Karpas-422 (cell line): ENCODE measurements at places on chromosomes 2 and 18.

DNA sequence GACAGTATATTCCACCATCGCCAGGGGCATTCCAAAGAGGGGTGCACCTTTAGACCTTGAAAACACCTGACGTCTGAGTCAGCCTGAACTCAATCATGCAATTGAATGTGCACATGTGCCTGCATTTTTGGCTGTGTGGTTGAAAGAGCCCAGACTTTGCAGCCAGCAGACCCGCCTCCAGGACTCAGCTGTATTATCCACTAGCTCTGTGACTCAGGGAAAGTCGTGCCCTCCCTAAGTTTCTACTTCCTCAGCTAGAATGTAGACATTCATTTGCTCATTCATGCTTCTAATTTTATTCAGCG, 94.2 kb downstream of the LRRC30 start:
- H3K4me3 ChIP-seq, result no peak overlapping the region
- no peak for DNase-seq
- H3K27ac ChIP-seq, result no peak overlapping the region
- no peaks in the 10 kb centered on the region for H3K4me1 ChIP-seq

DNA sequence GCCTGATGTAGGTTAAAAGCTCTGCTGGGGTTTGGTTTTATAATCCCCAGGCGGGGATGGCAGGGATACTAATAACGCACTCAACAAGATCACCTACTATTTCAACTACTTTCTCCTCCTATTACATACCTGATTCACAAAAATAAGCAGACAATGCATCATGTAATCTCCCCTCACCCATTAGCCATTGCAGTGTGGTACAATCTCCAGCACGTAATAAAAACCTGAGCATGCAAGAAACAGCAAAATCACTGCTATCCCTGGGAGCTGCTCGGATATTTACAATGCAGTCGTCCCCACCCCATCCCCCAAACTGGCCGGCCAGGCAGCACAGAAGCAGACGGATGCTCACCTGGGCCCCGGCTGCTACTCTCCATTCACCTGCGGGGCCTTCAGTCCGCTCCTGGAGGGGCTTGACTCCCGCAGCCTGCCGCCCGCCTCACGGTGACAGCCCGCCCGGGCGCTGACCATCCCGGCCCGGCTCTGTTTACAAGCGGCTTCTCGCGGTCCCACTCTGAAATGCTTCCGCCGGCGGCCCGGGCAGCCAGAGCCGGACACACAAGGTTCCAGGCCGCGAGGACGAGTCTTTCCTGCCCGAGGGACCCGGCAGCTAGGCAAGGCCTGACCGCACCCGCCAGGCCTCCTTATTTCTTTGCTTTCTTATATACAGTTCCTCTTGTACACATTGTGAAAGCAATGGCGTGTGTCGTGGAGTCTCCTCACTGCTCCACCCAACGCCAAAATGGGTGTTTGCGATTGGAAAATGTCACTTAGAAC, at the start of gene PLEKHM3:
Gene PLEKHM3, minus strand, starts transcription at position 491 of the 777 bp plus-strand sequence. CDS start 23,888 bp downstream, outside the sequence.
- H3K4me3 ChIP-seq, result peak within 1 kb of the TSS; percentile 95
- peak within 1 kb of the TSS; percentile 46 for H3K27ac ChIP-seq
- peak; percentile 90 for DNase-seq
- H3K36me3 ChIP-seq, result peaks cover 3% of the 10 kb centered on the region; the same call in 1 of the 2 replicates
- H3K4me1 ChIP-seq, result peaks cover 16% of the 10 kb centered on the region

DNA sequence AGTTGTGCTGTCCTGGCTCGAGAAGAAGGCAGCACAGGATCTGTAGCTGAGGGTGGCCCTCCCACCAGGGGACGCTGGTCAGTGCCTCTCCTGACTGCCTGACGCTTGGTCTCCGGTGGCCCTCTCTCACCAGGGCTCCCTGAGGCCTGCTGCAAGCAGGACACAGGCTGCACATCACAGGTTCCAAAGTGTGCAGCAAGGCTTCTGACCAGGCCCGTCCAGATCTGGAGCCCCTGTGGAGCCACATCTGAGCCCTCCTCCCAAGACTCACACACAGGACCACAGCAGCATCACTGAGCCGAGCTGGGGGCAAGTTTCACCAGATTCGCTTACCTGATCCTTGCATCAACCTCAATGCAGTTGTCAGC, 12.1 kb downstream of the AMER3 start:
- H3K27me3 ChIP-seq, result no peaks in the 10 kb centered on the region
- no peaks in the 10 kb centered on the region for H3K36me3 ChIP-seq
- H3K4me3 ChIP-seq, result no peak overlapping the region
- no peak overlapping the region for H3K27ac ChIP-seq
- no peak for DNase-seq
- H3K4me1 ChIP-seq, result no peaks in the 10 kb centered on the region

GRCh38 chr2:31238126-31238905, 4.4 kb downstream of the EHD3 start:
- H3K36me3 ChIP-seq, result peaks cover 71% of the 10 kb centered on the region
- H3K4me3 ChIP-seq, result peak overlapping the region; percentile 53
- DNase-seq, result peak; percentile 45
- peak overlapping the region; percentile 96 for H3K27ac ChIP-seq
- H3K4me1 ChIP-seq, result peaks cover 77% of the 10 kb centered on the region
- no peaks in the 10 kb centered on the region for H3K27me3 ChIP-seq

DNA sequence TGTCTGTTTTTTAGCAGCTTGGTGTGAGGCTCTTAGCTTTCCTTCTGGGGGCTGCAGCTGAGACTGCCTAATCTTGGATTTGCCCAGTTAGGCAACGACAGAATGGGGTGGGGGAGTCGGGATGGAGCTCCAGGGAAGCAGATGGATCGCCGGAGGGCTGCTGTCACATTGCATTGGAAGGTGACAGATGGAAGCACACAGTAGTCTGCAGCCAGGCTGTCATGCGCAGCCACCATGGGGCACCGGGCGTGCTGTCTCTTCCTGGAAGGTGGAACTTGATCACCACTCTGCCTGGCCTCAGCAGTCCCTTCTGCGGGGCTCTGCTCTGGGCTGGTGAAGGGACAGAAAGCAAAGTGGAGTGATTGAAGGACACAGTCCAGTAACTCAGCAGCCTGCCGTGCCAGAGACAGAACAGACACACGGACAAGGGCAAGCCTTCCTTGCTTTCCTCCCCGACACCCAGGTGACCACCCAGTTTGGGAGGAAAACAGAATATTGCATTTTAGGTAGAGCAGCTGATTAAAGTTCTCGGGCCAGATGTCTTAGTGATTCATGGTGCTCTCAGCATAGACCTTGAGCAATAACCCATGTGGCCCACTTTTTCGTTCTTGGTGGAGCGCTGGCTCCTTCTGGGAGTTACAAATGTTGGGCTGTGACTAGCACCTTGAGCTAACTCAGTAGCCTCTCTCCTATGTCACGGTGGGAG, 40.9 kb downstream of the RNF144A start:
- DNase-seq, result no peak
- H3K4me1 ChIP-seq, result no peaks in the 10 kb centered on the region
- no peak overlapping the region for H3K4me3 ChIP-seq
- no peaks in the 10 kb centered on the region for H3K36me3 ChIP-seq
- H3K27ac ChIP-seq, result no peak overlapping the region

- peaks cover 92% of the 10 kb centered on the region for H3K36me3 ChIP-seq
- no peaks in the 10 kb centered on the region for H3K4me1 ChIP-seq
- H3K27me3 ChIP-seq, result no peaks in the 10 kb centered on the region
- H3K4me3 ChIP-seq, result no peak overlapping the region
- H3K27ac ChIP-seq, result no peak overlapping the region
Measured at GRCh38 chr2:74884118-74884762, 50.3 kb downstream of the HK2 start.

- no peak overlapping the region for H3K27ac ChIP-seq
- H3K4me1 ChIP-seq, result peaks cover 14% of the 10 kb centered on the region
- H3K36me3 ChIP-seq, result peaks cover 80% of the 10 kb centered on the region
- H3K4me3 ChIP-seq, result no peak overlapping the region
Measured at GRCh38 chr2:179949438-179949837, 57.7 kb downstream of the CWC22 start.

DNA sequence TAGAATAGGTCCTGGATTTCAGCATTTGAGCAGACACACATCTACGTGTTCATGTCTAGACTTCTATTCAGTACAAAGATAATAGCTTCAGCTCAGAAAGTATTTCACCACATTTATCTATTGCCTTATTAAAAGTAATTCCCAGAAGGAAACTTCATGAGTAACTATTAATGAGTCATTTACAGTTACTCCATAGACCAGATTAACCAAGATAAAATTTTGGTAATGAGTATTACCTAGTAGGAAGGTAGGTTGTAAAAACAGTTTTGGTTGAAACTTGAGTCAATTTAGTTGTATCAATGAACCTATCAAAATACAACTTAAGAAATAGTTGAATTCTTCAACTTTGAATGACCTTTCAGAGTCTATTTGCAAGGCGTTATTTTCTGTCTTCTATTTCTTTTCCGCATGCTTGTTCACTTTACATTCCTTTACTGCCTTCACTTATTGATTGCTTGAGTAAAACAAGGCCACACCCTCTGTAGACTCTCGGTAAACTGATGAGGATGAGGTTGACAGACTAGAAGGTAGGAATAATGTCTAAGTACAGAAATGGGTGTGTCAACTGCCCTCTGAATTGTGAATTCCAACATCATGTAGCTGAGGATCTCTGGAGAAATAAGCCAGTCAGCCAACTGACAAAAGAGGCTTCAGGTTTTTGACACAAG, 1165.6 kb upstream of the ZEB2 start:
- H3K4me3 ChIP-seq, result no peak overlapping the region
- no peak overlapping the region for H3K27ac ChIP-seq
- H3K27me3 ChIP-seq, result no peaks in the 10 kb centered on the region
- DNase-seq, result no peak
